ENCODE measurements at places on chromosomes 13 and 19. TPM values are rescaled to one million over a fixed set of nuclear protein-coding genes. Genes with fewer than 3 reads are reported as not detected.

- DNase-seq: peak; percentile 76
Observed at GRCh38 chr19:21483589-21484170, 21.7 kb upstream of the ZNF429 start.

DNA sequence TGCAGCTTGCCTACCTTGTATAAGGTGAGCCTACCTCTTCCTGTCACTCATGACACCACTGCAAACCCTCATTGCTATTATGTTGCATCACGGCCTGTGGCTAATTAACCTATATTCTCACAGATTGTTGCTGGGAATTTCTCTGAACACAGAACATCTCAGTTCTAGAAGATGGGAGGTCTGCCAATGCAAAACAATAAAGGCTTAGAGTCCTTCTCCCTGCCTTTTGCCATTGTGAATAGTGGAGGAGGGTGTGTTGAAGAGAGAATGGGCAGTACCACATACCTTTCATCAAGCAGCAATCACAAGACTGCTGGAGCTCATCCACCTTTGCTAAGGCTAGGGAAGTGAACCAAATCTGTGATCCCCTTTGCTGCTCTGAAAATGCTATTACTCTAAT, 34.4 kb downstream of the WDFY2 start:
- no peak for DNase-seq

GRCh38 chr13:95020298-95020987, 280.8 kb downstream of the ABCC4 start:
- no peak for DNase-seq

- DNase-seq: no peak
Observed at GRCh38 chr13:93004919-93005318, 221.7 kb upstream of the GPC6 start.

DNA sequence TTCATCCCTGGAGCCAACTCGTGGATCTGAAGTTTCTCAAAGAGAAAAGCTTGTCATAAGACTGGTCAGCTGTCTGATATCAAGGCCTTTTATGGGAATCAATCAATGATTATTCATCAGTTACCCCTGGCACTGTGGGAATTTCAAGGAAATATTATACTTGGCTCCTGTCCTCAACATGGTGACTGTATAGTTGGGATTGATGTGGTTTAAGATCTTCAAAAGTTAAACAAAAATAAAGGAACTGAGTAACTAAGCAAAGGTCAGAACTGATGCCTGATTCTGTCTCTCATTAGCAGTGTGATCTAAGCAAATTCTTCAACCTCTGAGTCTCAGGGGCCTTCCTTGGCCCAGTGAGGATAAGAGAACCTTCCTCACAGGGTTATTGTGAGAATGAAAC, 22.2 kb upstream of the SERPINE3 start:
- no peak for DNase-seq

GRCh38 chr13:95679722-95680121, 2.8 kb downstream of the DNAJC3 start:
- DNase-seq: no peak

DNA sequence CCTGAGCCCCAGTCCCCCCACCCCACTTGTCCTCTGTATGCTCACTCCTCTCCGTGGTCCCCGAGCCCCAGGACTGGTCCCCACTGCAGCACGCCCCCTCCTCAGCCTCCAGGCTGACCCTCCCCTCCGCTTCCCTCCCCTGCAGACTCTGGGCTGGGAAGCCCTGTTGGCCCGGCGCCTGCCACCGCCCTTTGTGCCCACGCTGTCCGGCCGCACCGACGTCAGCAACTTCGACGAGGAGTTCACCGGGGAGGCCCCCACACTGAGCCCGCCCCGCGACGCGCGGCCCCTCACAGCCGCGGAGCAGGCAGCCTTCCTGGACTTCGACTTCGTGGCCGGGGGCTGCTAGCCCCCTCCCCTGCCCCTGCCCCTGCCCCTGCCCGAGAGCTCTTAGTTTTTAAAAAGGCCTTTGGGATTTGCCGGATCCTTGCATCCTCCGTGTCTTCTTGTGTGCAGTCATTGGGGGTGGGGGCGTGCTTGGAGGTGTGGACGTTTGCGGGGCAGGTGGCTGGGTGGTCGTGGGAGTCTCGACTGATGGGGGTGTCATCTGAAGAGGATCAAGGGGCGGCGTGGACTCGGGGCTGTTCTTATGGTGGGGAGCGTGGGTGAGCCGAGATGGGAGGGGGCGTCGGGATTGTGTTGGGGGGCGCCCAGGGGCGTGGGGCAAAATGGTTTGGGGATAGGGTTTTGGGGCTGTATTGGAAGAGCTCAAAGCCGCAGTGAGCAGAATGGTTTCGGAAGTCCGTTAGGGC, 3.5 kb downstream of the PTGER1 start:
- DNase-seq: no peak

DNA sequence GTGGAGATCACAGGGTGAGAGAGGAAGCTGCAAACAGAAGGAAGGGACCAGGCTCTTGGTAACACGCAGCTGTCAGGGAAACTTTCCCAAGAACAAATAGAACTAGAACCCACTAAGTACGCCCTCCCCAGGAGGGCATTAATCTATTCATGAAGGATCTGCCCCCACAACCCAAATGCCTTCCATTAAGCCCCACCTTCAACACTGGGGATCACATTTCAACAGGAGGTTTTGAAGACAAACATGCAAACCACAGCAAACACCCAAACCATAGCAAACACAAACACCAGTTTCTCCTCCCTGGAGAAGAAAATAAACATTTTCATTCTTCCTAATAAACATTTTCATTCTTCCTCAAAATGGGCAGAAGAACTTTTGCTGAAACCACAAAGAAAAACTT, 329.6 kb downstream of the EFNB2 start:
- DNase-seq: no peak

GRCh38 chr13:25607096-25607495, 235.3 kb downstream of the ATP8A2 start:
- no peak for DNase-seq

DNA sequence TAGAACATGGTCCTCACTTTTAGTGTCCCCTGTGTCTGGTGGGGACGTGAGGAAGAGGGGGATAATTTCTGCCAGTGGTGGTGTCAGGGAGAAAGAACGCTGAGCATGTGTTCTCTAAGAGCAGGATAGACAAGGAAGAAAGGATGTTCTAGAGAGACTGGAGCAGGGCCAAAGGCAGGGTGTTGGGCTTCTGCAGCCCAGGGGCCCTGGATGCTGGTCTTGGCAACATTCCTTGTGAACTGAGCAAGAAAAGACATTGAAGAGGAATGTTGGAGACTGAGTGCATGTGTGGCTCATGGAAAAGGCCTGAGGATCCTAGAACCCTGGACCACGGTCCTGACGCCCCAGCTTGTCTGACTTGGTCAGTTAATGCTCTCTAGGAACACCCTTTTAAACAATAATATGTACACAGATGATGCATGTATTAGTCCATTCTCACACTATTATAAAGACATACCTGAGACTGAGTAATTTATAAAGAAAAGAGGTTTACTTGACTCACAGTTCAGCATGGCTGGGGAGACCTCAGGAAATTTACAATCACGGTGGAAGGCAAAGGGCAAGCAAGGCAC, 33.6 kb upstream of the SLC10A2 start:
- no peak for DNase-seq

- peak; percentile 38 for DNase-seq
Observed at GRCh38 chr13:114151565-114152284, 19.3 kb upstream of the RASA3 start.

- DNase-seq: no peak
Observed at GRCh38 chr13:112642090-112642460, 47.8 kb upstream of the ATP11A start.

GRCh38 chr13:46899801-46900200, 2.9 kb upstream of the HTR2A start:
- no peak for DNase-seq

DNA sequence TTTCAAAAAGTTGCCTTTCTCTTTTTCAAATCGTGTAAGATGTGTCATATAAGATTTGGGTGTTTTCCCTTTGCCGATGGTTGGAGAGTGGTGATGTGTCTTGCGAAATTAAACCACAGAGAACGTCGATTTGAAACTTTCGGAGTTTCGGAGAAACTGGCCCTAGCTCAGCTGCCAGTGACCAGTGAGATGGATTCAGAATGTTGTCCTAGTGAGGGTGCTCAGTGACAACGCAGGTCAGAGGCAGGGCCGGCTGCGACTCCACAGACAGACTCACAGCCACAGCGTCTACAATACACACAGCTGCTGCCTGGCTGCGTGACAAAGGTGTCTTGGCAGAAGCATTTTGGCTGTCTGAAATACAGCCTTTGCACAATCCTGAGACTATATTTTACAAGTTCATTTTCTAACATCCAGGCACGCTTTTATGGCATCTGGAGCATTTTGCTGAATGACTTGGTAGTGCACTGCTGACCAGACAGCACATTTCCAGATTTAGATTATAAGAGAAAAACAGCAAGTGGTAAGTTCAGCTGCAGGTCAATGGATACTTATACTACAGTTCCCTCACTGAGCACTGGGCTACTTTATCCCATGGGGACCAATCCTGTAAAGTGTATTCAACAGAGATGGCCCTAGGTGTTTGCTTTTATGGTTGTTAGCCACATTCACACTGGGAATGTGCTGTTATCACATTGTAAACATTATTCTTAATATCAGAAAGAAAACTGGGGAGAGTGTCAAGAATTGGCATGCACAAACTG, 207.5 kb downstream of the KCNRG start:
- DNase-seq: no peak

TNFSF11 gene
- total RNA-seq: not detected

SOX1 gene
- total RNA-seq: not detected

MBD3 gene
- 68.9 TPM for total RNA-seq

TMEM221 gene
- total RNA-seq: not detected

CYP4F8 gene
- total RNA-seq: not detected

NBEA gene
- total RNA-seq: 0.60 TPM

MADCAM1 gene
- 1.0 TPM for total RNA-seq

MAP4K1 gene
- 299 TPM for total RNA-seq
